PC-9 (cell line): ENCODE measurements at places on chromosomes 1 and 21. TPM values are rescaled to one million over a fixed set of nuclear protein-coding genes. Genes with fewer than 3 reads are reported as not detected.

DNA sequence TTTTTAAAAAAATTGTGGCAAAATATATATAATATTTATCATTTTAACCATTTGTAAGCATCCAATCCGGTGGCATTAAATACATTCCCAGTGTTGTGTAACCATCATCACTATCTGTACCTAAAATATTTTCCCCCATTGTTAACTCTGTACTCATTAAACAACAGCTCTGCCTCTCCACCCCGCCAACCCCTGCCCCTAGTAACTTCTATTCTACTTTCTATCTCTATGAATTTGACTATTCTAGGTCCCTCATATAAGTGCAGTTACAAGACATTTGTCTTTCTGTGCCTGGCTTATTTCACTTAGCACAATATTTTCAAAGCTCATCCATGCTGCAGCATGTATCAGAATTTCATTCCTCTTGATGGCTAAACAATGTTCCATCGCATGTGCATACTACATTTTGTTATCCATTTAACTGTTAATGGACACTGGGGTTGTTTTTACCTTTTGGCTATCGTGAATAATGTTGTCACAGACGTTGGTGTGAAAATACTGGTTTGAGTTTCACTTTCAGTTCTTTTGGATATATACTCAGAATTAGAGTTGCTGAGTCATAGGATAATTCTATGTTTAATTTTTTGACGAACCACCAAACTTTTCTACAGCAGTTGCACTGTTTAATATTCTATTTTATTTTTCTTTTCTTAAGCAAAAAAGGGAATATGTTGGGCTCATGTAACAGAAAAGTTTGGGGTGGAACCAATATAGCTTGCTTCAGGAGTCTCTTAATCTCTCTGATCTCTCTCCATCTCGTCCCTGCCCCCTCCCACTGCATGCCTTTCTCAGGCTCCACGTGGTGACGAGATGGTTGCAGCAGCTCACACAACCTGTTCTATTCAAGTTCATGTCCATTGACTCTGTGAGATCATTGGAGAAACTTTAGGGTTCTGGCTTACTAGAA, 25.2 kb upstream of the RCAN1 start:
- H3K27me3 ChIP-seq, result no peaks in the 10 kb centered on the region
- DNase-seq, result no peak
- no peaks in the 10 kb centered on the region for H3K36me3 ChIP-seq

Gene F5
- total RNA-seq, result not detected in 2 replicates

Gene GPR153
- total RNA-seq, result 7.9 and 8.0 TPM in 2 replicates

DNA sequence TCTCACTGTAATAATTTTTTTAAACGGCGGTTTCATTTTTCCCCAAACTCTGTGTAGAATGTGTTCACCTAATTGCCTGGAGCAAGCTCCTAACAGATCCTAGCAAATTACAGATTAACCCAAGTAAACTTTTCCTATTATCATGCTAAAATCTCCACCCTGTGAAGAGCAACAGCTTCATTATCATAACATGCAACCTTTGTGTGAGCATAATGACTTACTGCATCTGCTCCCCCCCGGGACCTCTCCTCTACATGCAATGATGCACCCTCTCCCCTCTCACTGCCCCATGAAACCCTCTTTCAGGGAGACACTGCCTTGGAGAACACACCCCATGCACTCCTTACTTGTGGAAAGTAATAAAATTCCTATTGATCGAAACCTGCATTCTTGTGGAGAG, 717.0 kb upstream of the TMPRSS15 start:
- H3K27me3 ChIP-seq, result no peaks in the 10 kb centered on the region
- no peaks in the 10 kb centered on the region for H3K36me3 ChIP-seq
- H3K4me3 ChIP-seq, result no peak overlapping the region
- no peak for DNase-seq
- H3K4me1 ChIP-seq, result no peaks in the 10 kb centered on the region

DNA sequence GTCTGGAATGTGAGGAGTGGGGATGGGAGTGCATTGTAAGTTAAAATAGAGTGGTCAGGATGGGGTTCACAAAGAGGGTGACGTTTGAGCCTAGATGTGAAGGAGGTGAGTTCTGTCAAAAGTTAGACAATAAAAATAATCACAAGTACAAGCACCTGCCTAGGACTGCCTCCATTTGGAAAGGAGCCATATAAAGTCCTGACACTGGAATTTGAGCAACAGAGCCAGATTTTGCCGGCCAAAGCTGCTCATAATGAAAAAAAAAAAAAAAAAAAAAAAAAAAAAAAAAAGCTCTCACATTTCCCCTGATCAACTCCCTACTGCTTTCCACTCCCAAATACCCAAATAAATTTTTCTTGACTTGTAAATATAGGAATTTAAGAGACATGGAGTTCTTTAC, 4.1 kb downstream of the PALMD start:
- DNase-seq, result no peak
- H3K4me3 ChIP-seq, result no peak overlapping the region
- peaks cover 41% of the 10 kb centered on the region for H3K4me1 ChIP-seq
- H3K27ac ChIP-seq, result no peak overlapping the region
- no peaks in the 10 kb centered on the region for H3K36me3 ChIP-seq

Gene ELAVL4
- total RNA-seq, result not detected in 2 replicates

- no peaks in the 10 kb centered on the region for H3K27me3 ChIP-seq
- H3K27ac ChIP-seq, result no peak overlapping the region
- no peaks in the 10 kb centered on the region for H3K4me1 ChIP-seq
- no peaks in the 10 kb centered on the region for H3K36me3 ChIP-seq
Measured at GRCh38 chr1:162724583-162725120, 65.8 kb upstream of the HSD17B7 start.
